Astrocyte of the cerebellum (primary cell): ENCODE measurements at places on chromosomes 3 and 15.

GRCh38 chr3:38130631-38131065 is 6.3 kb downstream of the ACAA1 start:
- DNase-seq, result no peak

DNA sequence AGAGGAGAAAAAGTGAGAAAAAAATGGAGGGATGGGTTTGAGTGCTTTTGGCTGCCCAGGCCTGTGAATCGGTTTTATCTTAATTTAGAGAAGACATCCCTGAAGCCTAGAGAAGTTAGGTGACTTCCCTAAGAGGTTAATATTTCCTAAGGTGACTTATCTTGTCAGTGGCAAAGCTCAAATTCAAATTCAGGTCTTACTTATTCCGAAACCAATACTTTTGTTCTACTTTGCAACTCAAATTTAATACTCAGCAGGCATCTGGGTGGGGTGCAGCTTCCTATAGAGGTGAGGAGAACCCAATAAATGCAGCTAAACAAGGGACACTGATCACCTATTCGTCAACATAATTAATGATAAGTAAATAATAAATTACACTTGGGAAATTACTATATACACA is 54.9 kb upstream of the MYRIP start:
- DNase-seq, result no peak

DNA sequence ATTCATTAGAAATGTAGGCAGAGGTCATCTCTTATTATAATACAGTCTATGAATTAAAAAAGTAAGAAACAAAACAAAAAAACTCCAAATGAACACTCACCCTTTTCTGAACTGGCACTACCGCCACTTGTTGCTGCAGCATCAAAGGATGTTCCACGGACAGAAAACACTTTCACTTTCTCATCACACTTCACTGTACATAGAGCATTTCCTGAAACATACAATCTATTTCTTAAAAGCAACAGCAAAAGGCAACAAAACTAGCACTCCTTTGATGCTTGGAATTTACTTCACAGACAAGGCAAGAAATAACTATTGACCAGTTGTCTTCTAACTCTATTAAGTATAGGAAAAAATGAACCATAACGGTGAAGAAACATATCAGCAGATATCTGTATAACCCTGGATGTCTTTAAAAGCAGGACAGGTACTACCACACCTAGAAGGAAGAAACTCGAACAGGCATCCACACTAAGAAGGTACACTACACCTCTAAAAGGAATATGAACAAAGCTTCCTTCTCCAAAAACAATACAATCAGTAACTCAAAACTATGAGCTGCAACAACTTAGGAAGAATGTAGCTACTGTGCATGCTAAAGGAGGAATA is 24.9 kb downstream of the ETFA start:
- DNase-seq, result no peak

GRCh38 chr15:38065721-38066345 is 131.4 kb downstream of the TMCO5A start:
- no peak for DNase-seq

DNA sequence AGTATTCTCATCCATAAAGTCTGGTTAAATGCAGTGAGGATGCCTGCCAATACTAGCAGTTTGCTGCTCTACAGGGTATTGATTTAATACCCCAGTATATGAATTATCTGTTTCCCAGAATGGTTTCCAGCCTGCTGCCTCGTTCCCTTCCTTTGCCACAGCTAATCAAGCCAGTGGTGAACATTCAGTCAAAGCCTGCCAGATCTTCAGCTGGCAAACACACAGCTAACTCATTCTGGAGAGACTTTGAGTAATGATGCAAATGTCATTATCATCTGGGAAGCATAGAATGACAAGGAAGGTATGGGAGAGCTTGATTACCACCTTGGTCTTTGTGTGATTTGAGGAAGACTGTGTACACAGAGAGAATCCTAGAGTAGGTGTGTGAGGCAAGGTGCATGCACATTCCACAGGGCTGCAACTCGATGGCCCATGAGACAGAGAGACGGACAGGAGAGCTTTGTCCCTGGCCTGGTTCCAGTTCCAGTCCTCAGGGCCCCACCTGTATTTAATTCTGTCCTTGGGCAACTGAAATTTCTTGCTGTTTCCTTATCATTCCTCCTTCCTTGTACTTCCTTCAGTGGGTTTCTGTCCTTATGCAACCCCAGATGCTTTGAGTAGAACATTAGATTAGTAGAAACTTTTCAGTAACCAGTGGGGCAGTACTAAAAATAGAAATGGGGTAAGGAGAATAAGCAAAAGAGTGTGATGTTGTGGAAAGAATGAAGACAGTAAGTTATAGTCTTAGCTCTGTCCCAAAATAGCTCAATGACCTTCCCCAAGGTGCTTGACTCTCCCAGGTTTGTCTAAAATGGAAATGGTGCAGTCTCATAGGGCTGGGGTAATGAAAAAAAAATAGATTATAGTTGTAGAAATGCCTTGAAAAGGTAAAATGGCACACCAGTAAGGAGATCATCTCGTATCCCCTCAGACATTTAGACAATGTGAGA is 72.5 kb downstream of the MITF start:
- no peak for DNase-seq

DNA sequence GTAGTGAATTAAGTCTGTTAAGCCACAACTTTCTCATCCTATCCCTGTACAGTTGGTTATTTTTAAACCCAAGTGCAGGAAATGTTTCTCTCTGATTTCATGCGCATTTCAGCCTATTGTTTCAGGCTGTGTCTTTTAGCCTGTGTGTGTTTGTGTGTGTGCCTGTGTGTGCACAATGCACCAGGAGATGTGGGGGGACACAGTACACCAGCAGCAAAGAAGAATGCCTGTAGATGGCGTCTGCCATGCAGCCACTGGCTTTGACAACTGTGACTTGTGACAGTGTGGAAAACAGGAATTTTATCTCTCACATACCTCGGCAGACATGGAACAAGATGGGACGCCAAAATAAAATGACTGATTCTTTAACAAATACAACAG is 43.6 kb upstream of the PLXNA1 start:
- DNase-seq, result no peak

GRCh38 chr15:63915873-63916771 is 82.4 kb upstream of the HERC1 start:
- no peak for DNase-seq
